PC-9 (cell line): ENCODE measurements at places on chromosomes 1 and 21. TPM values are rescaled to one million over a fixed set of nuclear protein-coding genes. Genes with fewer than 3 reads are reported as not detected.

The LCE6A gene
- not detected in 2 replicates for total RNA-seq

The FCER1G gene
- total RNA-seq, result 1.3 TPM in 1 of 2 replicates, not detected in the other

The CD55 gene
- total RNA-seq, result 45.9 and 46.4 TPM in 2 replicates

The TCHH gene
- total RNA-seq, result 0.04 TPM in 1 of 2 replicates, not detected in the other

The SPRR1A gene
- total RNA-seq, result not detected in 2 replicates

The C1orf174 gene
- 22.1 and 26.2 TPM in 2 replicates for total RNA-seq

The SYTL1 gene
- total RNA-seq, result 43.7 and 49.8 TPM in 2 replicates

The CCDC17 gene
- total RNA-seq, result 5.6 and 6.6 TPM in 2 replicates

The LPAR3 gene
- not detected in 2 replicates for total RNA-seq

The TSSK3 gene
- 3.8 and 3.9 TPM in 2 replicates for total RNA-seq

The RRAGC gene
- 22.1 and 33.0 TPM in 2 replicates for total RNA-seq

The CAMK2N1 gene
- total RNA-seq, result 34.9 and 44.6 TPM in 2 replicates

The ITGB2 gene
- 3.6 and 6.0 TPM in 2 replicates for total RNA-seq

The CD2 gene
- total RNA-seq, result not detected in 2 replicates

The RGS16 gene
- total RNA-seq, result 0.25 TPM in 1 of 2 replicates, not detected in the other

DNA sequence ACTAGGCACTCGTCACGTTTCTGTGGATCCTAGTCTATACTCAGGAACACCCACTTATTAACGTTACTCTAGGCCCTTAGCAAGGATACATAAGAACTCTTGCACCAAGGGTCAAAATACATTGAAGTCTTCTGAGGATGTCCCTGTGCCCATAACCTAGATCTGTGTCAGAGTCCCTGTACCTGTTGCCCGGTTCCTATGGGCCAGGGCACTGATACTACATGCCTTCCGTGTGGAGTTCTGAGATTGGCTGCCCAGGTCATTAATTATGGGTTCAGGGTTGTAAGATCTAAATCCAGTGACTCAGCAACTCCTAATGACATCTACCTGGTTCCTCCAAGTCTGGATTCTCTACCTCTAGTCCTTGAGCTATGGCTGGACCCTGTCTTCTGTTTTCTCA lies 69.5 kb downstream of the GPR137B start:
- no peak for DNase-seq

GRCh38 chr1:184605941-184606340 lies 148.7 kb downstream of the EDEM3 start:
- DNase-seq, result no peak

DNA sequence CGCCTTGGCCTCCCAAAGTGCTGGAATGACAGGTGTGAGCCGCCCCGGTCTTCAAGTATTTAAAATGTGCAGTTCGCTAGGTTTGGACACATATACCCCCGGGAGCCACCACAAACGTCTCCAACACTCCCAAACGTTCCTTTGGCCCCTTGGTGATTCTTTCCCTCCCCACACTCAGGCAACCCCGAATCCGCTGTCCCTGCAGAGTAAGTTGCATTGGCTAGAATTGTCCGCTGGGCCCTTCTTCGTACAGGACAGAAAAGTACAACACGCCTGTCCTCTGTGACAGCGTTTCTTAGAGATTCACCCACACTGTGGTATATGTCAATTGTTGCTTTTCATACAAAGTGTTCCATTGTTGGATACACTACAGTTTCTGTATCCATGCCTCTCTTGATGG lies 3.2 kb upstream of the PERM1 start:
- DNase-seq, result no peak

GRCh38 chr21:44618504-44618903 lies 6.6 kb downstream of the KRTAP10-8 start:
- no peak for DNase-seq

GRCh38 chr21:42417533-42417932 lies 13.8 kb downstream of the UBASH3A start:
- DNase-seq, result no peak

GRCh38 chr1:27527223-27527889 lies 37.4 kb upstream of the WASF2 start:
- DNase-seq, result no peak

- DNase-seq, result no peak
These were observed 4.1 kb downstream of the TAGLN2 start for GRCh38 chr1:159921251-159921650.

DNA sequence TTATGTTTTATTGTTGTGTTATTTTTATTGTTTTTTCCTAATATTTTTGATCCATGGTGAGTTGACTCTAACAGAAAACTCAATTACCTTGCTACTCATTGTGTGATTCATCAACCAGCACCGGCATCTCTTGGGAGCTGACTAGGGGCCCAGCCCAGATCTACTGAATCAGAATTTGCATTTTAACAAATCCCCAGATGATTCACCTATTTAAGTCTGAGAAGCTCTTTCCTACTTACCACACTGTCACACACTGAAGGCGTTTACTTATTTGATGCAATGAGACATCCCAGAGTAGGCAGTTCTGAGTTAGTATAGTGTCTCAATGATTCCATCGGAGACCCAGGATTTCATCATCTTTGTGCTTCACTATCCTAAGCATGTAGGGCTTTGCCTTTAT lies 416.6 kb downstream of the RWDD3 start:
- no peak for DNase-seq

DNA sequence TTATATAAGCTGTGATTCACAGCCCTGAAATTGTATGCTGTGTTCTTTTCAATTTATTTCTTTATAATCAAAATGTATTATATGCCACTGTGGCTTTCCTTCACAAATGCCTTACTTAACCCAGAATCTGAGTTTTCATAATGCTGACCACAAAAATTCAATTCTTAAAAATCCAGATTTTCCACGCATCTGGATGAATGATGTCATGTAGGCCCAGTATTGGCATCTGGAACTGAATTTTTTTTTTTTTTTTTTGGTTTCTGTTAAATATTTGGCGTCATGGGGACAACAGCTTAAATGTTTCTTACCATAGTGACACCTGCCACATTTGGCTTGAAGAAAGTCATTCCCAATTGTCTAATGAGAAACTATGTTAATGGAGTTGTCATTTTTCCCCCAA lies 296.8 kb downstream of the TM2D1 start:
- no peak for DNase-seq

DNA sequence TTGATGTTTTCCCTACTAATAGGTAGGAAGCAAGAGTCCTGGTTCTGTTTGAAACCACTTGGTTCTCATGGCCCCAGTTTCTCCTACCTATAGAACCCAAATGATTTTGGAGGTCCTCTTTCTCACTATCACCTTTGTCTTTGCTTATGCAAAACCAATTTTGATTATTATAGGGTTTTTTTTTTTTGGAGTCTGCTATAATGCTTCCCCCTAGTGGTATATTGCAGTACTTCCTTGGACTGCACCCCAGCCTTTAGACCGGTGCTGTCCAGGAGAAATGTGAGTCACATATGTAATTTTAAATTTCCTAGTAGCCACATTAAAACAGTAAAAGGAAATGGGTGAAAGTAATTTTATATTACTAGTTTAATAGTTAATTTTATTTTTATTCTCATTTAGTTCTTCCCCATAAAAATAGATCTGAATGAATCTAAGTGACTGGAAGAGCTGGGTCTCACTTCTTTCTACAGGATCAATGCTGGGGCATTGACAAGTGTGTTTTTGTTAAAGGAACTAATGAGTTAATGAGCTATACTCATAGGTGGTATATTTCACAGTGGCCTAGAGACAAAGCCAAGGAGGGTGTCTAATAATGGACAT lies 10.6 kb downstream of the FCMR start:
- DNase-seq, result peak; percentile 53

GRCh38 chr1:172400722-172401105 lies 19.8 kb upstream of the C1orf105 start:
- no peak for DNase-seq

DNA sequence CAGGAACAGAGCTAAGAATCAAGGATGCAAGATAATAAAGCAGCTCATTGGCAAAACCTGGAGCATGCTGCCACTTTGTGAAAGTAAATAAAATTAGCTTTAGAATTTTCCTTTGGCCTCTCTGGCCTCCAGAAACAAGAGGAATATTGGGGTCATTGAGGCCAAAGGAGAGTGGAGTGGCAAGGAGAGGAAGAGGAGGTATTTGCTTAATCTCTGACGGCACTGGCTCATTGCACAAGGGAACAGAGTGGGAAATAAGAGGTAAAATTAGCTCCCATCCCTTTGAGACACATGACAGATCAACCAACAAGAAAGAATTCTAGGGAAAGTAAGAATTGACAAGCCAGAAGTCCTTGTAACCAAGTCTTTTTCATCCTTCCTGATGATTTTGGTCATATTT lies 48.4 kb downstream of the MAB21L3 start:
- DNase-seq, result no peak

DNA sequence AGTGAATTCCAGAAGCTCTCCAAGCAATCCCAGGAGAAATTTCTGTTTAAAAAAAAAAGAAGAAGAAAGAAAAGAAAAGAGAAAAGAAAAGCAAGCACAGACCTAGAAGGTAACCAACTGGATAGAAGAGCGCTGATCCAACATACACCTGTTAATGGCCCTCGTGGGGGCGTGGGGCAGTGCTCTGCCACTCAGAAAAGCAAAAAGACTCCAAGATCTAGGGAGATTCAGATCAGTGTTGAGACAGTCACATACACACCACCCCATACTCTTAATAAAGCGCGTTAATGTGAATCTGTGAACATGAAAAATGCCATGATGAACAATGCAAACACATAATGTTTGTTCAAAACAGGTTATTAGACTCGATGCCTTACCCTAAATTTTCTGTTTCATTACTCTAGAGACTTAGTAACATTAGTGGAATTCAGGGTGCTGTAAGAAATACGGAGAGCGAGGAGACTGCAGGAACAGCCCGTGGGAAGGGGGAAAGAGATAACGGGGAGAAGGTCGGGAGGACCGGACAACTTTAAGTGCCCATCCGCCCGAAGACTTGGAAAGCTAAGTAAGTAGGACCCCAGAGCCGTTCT lies 406 bp downstream of the NME7 start:
- DNase-seq, result no peak

GRCh38 chr21:38811257-38811656 lies 5.5 kb downstream of the ETS2 start:
- DNase-seq, result no peak

- no peak for DNase-seq
These were observed 63.0 kb downstream of the HIVEP3 start for GRCh38 chr1:41855713-41856112.

- no peak for DNase-seq
These were observed 312.5 kb upstream of the DUSP10 start for GRCh38 chr1:222054416-222054815.

- peak; percentile 28 for DNase-seq
These were observed 56.2 kb downstream of the FCRL5 start for GRCh38 chr1:157496121-157496526.

DNA sequence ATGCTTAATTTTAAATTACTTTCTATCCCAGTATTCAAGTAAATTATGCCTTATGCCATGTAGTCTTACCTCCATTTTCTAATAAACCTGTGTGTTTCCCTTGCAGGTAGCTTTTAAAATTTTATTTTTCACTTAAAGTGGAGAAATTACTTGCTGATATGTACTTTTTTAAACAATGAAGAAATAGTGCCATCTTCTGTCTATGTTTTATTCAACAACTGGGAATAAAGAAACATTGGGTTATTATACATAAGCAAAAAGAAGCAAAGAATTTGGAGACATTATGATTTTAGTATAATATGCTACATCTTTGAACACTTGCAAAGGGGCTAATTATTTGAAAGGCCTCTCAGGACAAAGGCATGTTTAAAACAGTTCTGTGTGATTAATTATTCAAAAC lies 1912.9 kb downstream of the MRPL39 start:
- DNase-seq, result no peak

DNA sequence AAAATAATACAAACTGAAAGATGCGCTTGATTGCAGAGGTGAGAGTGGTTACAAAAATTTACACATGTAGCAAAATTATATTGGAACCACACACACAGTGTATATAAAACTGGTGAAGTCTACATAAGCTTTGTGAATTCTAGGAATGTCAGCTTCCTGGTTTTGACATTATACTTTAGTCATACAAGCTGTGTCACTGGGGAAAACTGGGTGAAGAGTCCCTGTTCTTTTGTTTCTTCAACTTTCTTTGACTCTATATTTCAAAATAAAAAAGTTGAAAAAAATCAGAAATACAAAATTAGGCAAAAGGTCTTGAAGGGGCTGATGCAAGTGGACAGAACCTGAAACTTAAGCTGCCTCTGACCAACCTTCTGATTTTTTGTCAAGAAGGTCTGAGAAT lies 3.0 kb downstream of the C1QC start:
- DNase-seq, result peak; percentile 79
